ENCODE measurements at places on chromosomes 7 and 10.

DNA sequence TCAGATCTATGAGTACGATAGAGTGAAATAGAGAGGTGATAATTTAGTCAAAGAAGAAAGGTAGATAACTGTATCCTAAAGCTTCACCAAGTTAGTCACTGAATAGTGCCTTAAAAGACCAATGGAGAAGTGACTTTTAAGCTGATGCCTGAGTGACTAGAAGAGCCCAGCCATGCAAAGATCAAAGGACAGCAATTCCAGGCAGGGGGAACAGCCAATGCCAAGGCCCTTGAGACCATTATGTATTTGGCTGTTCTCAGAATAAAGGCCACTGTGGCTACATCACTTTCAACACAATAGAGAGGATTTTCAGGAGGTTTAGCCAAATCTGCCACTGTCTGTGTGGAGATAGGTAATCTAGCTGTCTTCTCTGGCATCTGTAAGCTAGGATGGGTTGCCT is 17.8 kb downstream of the HDAC9 start:
- no peak for DNase-seq

- DNase-seq, result no peak
Observed at GRCh38 chr7:47836503-47837202, 111.6 kb downstream of the PKD1L1 start.

DNA sequence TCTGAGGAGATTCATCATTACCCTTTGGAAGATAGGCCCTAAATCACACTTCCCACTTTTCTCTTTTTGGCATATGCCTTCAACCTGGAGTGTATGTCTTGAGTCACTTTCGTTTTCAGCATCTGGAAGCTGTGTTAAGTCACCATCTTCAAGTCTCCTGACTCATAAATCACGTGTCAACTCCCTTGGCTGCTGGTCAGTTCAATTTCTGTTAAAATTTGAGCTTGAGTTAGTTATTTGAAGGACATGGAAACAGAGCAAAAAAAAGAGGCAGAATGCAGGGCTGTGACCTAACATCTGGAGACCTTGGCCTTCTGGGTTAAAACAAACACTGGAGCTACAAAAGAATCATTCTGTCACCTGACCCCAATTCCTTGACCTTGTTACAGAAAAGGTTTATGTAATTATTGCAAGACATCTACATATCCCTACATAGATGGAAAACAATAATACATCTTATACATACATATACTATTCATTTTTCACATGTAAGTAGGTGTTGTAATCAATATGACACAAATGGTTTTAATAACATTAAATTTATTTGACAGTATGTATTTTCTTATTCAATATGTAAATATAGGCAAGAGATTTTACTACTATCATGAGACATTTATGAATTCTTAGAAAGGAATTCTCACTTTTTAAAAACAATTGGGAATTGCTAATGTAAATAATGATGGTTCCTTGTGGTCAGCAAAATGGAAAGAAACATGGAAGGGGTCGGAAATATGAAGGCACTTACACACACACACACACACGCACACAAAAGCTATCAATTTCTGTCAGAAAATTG is 169.7 kb upstream of the PHYHIPL start:
- no peak for DNase-seq

GRCh38 chr10:43360086-43360485 is 11.3 kb upstream of the FXYD4 start:
- no peak for DNase-seq

DNA sequence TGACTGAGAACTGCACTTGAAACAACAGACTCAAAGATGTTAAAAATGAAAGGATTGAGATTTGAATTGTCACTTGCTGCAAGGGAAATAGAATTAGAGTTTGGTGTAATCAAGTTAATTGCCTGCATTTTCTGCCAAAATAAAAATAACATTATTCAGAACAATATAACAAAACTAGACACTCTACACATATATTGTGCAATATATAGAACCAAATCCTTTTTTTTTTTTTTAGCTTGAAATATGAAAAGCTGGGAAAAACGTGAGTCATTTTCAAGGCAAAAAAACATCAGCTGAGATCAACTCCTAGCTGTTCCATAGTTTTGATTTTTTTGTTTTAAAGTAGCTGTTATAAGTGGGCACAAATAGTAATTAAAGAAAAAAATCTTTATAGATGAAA is 561.5 kb downstream of the DNAJB9 start:
- no peak for DNase-seq

DNA sequence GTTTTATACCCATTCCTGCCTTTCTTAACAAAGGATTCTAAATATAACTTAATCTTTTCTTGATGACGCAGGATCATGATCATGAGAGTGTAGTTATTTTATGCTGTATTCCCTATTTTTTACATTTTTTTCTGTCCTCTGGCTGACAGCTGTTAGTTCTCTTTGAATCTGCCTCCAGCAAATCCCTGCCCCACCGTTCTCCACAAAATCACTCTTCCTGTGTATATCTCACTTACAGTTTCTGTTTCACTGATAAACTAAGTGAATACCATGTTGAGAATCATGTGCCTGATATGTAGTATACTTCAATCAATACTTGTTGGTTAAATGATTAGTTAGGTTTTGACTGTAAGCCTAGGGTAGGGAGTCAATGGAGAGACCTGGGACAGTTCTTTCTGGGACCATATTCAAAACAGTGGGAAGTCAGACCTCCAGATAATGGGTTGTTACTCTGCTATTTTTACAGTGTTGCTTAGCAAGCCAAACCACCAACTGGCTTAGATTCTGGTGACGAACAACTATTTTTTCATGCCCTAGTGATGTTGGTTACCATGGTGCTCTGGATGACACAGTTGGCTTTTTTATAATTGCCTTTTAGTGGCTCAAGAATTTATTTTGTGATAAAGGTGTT is 12.8 kb downstream of the CNNM1 start:
- DNase-seq, result no peak

- DNase-seq, result peak; percentile 65
Observed at GRCh38 chr10:121615435-121615793, 17.2 kb upstream of the FGFR2 start.

DNA sequence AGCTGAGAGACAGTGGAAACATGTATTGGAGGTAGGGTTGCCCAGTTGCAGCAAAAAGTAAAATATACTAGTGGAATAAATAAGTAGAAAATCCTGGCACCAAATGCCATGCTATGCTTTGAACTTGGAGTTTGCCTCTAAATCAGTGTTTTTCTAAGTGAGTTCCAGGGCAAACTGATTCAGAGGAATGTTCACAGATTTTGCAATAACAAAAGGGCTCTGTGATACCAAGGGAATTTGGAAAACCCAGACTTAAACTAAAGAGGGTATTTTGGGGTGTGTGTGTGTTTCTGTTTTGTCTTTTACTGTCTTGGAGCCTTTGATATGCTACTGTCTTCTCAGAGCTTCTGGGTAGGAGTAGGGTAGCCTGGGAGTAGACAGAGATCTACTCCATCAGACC is 39.9 kb downstream of the SLC26A4 start:
- DNase-seq, result no peak

- no peak for DNase-seq
Observed at GRCh38 chr7:52507546-52508255, 527.7 kb upstream of the POM121L12 start.

DNA sequence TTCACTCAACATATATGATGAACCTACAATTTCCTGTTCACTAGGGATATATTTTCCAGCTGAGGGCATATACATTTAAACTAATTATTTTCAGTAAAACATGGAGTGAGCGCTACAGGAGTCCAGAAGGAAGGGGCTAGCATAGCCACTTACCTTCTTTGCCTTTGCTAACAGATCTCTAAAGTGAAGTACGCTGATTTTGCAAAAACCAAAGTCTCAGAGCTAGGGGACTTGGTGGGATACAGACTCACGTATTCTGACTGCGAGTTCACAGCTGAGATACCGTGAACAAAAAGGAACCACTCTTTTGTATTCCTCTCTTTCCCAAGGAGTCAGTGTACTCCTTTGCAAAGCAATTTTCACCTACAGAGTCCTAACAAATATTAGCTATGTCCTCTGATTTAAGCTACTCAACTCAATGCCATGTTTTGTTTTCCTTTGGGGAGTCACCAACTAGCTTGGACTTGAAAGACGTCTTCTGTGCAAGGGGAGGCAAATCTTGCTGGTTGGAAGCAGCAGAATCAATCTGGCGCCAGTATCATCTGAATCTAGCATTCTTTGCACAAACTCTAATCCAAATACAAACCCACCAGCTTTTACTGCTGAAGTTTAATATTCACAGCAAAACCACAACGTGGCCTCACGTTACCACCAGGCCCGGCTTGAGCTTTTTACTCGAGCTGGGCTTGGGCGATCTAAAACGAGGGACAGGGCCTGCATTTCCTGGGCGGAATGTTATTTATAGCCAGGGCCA is 657 bp downstream of the CDNF start:
- no peak for DNase-seq

GRCh38 chr7:80215734-80216133 is 81.1 kb downstream of the GNAI1 start:
- DNase-seq, result no peak

- DNase-seq, result no peak
Observed at GRCh38 chr7:127955051-127955531, 76.1 kb downstream of the LRRC4 start.

DNA sequence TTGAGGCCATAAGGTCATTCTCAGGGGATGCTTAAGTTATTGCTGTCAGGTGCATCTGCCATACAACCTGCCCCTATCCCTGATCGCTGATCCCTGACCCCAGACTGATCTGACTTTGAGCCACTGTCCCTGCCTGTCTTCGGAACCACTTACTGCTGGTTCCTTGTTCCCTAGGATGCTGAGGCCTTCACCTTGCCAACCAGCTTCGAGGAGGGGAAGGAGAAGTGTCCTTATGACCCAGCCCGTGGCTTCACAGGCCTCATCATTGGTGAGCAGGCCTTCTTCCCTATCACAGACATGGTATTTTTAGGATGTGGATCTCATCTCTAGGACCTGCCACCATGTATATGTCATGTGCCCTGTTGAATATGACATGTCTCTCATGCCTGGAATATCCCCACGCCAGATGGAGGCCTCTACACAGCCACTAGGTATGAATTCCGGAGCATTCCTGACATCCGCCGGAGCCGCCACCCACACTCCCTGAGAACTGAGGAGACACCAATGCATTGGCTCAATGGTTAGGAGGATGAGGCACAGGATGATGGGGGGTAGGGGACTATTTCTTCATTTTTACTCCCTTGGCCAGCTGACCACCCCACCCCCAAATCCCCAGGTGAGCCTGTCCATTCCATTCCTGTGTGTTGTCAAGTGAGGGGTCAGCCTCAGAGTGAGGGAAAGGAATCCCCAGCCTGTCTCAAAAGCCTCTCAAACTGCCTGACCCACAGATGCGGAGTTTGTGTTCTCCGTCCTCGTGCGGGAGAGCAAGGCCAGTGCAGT is 9.0 kb downstream of the MRPL43 start:
- DNase-seq, result no peak

DNA sequence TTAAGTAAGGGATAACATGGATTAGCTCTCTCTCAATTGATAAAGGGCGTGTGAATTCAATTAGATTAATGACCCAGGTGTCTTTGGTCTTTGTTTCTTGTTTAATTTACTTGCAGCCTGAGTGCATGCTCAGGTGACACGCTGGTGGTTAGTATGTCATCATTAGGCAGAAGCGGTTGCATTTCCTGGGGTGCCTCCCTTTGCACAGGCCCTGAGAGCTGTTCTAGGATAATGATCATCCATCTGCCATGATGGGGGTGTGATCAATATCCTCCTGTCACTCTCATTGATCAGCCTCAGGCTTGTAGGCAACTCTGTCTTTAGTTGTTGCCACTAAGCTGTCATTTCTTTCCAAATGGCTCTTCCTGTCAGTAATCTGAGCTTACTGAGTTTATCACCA is 99.6 kb upstream of the NPS start:
- DNase-seq, result no peak

All from right forelimb (tissue), 1 donor.